GM12891 (cell line): ENCODE measurements at places on chromosomes 6 and 20.

DNA sequence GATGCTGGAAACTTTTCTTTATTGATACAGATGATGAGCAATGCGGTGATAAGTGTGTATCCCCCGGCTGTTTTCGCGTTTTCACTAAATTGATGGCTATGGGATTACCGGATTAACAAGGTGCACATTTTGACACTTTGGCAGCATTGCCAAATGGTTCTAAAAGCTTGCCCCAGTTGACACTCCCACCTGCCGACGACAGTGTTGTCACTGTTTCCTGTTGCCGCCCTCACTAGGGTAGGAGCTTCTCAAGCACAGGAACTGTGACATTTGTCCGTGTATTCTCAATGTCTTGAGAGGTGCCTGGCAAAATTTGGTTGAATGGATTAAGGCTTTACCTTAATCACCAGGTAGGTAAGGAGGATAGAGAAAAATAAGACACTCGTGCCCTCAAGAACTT, 9.8 kb upstream of the MAPK13 start:
- DNase-seq = no peak

DNA sequence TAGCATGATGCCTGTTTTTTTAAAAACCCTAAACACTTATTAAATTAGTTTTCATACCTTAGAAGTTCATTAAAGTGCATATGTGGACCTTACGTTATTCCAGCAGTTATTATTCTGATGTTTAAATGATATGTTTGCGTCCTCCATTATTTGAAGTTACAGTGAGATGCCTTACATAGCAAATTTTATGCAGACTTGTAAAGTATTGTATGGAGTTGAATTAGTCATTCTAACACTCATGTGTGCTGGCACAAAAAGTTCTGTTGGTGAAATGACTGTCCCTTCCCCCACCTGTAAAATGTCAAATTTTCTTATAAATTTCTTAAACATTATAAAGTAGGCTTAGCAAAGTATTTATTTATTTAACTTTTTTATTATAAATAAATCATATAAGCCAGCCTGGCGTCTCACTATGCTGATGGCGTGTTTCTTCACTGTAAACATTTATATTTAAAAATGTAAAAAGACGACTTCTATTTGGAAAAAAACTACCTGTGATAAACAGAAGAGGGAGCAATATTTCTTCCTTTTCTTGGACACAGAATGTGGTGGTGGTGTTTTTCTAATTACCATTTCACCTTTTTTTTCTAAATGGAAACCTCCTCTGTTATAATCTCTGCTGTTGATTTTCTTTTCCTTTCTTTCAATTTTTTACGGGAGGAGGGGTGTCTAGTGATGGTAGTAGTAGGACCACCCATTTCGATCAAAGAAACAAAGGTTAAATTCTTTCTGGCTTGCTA, 155.4 kb downstream of the RFPL4B start:
- DNase-seq = no peak

- DNase-seq = no peak
Observed at GRCh38 chr20:56411759-56412472, at the start of gene CASS4. Gene CASS4, plus strand, starts transcription at chr20:56412260. Its CDS starts 199 bp downstream, at chr20:56412459.

- no peak for DNase-seq
Observed at GRCh38 chr6:95208621-95209020, 368.7 kb upstream of the MANEA start.

DNA sequence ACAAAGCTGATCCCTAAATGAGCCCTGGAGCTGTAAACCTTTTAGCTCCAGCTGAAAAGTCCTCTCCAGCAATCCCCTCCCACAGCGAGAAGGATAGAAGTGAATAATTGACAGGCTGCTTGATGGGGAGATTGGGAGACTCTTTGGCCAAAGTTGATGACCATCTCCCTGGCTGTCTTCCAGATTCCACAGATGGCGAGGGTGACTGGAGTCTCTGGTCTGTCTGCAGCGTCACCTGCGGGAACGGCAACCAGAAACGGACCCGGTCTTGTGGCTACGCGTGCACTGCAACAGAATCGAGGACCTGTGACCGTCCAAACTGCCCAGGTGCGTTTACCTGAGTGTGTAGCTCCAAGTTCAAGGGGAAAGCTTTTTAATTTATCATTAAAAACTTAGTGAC, 67.3 kb downstream of the ISM1 start:
- DNase-seq = no peak

DNA sequence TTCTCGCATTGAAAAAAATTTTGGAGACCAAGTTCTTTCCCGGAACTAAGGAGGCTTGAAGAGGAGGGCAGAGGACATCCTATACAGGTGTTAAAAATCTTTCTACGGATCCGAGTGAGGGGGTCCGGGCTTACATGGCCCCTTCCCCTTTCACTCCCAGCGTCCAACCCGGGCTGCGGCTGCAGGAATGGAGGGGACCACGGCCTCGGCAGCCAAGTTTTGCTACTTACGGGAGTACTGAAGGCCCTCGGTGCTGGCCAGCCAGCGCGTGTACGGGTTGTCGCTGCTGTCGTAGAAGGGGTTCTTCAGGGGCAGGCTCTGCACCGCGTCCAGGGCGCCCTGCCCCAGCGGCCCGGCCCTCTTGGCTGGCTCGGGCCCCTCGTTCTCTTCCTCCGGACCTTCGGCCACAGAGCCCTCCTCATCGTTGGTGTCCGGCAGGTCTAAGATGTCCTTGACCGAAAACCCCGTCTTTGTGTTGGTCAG, 642 bp downstream of the NKX2-2 start:
- no peak for DNase-seq

DNA sequence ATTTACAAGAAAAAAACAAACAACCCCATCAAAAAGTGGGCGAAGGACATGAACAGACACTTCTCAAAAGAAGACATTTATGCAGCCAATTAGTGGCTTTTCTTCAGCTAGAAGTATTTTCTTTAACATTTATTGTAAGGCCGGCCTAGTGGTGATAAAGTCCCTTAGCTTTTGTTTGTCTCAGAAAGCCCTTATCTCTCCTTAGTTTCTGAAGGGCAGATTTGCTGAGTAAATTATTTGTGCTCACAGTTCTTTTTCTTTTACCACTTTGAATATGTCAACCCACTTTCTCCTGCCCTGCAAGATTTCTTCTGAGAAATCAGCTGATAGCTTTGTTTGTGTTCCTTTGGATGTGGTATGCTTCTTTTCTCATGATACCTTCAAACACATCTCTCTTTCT, 344.0 kb upstream of the SYNCRIP start:
- DNase-seq = no peak

GRCh38 chr6:110741517-110741916, 73.8 kb downstream of the CDK19 start:
- DNase-seq = no peak
